NCI-H1105 treated with DMSO at 0.1 percent for 48 hours (cell line): ENCODE measurements at places on chromosomes 2 and 18.

DNA sequence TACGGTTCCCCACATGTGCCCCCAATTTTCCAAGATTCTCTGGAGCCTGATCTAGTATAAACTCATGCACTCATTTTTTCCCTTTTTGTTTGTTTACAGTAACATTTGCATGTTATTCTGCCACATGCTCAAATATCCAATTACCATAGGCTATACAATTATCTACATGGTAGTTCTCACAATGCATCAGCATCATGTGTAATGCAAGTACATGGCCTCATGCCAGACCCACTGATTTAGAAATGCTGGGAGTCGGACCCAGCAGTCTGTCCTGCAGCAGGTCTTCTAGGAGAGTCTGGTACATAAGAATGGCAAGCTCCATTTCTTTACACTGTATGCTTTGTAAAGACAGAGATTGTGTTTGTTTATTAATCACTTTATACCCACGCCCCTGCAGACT lies 107.7 kb downstream of the CBLN2 start:
- peak; percentile 60 for DNase-seq

- no peak for DNase-seq
These were observed 59.2 kb downstream of the GYPC start for GRCh38 chr2:126715111-126715510.

DNA sequence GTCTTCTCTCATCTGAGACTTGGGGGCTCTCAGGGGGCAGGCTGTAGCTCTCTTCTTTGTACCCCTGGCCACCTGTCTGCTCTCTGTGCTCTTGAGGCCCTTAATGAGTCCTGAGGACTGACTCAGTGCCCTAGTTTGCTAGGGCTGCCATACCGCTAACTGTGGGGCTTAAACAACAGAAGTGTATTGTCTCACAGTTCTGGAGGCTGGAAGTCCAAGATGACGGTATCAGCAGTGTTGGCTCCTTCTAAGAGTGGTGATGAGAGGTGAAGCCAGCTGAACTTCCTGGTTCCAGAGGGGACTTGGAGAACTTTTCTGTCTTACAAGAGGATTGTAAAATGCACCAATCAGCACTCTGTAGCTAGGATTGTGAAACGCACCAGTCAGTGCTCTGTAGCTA lies 67.0 kb downstream of the ACOXL start:
- no peak for DNase-seq

DNA sequence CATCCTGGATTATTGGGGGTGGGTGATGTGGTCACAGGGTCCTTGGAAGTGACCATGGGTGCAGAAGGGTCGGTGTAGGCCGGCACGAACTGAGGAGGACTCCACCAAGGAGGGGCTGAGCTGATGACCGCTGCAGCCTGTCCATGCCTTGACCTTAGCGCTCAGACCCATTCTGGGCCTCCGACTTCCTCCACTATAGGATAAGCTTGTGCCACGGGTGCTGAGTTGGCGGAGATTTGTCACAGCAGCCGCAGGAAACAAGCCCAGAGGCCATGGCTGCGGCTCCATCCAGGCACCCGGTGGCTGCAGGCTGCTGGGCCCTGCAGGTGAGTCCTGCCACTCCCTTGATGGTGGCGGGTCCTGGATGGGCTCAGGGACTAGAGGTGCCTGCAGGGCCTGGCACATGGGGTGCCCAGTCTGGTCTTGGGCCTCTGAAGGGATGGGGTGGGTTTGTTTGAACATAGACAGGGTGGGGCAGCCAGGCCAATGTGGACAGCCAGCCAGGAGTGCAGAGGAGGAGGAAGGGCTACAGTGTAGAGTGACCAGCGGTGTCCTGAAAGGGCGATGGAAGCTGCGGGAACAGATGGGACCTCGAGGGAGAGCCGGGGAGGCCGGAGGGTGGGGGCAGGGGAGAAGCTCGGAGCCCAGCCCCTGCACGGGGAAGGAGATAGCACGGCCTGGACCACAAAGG lies 84.8 kb downstream of the SEPTIN10 start:
- no peak for DNase-seq

GRCh38 chr18:70197844-70198243 lies 7.6 kb downstream of the RTTN start:
- DNase-seq: no peak

- DNase-seq: no peak
These were observed 112.0 kb downstream of the EXOC6B start for GRCh38 chr2:72713857-72714256.

DNA sequence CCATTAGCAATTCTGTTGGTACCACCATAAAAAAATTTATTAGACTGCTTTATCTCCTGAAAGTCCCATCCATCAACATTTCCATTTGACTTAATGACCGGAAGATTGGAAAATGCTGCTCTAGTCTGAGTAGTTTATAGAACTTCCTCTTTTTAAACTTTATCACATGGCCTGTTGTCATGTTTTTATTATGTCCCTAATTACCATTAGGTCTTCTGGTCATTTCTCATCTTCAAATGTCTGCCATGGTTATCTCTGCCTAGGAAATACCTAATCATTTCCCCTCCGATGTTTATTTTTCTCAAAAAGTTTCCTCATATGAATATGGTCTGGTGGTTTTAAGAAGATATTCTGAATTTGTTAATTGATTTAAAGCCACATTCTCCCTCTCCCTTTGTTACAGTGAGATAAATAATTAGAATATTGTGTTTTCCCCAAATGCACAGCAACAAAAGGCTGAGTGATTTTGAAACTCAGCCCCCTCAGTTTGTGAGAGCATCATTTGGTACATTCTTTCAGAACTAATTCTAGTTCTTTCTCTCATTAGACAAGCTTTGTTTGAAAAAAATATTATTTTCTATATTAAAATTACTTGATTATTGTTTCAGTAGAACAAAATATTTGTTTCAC lies 317.1 kb upstream of the ST6GAL2 start:
- DNase-seq: no peak

GRCh38 chr2:135840601-135841000 lies 3.6 kb upstream of the LCT start:
- DNase-seq: no peak

DNA sequence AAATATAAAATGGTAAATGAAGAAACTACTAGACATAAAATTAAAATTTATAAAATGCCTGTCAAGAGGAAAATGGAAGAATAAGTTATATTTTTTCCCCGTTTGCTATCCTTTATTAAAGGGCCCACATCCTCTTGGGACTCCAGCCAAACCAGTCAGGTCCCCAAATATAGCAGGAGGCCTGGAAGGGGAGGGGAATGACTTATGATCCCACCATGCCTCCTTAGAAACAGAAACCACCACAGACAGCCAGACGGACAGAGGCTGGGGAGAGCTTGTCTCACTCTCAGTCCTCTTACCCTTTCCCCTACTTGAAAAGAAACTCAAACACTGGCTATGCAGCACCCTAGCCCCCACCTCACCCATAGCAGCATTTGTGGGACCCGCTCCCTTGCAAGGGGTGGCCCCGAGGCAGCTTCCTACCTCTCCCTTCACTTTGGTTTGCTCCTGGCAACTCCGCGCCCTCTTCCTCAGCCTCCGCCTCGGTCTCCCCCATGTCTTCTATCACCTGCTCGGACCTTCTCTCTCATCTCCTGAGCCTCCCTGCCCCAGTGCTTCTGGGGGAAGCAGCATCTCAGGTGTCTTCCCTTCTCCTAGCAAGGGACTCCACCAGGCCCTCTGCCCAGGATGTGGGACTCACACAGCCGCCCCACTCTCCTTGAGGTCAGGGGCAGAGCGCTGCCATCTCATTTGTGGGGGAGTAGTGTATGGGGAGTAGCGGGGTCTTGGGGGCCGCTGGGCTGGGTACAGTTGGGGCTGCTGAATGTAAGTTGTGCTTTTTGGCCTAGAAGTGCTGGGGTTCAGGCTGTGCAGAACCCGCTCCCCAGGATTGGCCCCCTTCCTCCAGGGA lies 37.4 kb upstream of the ANKRD62 start:
- DNase-seq: no peak

DNA sequence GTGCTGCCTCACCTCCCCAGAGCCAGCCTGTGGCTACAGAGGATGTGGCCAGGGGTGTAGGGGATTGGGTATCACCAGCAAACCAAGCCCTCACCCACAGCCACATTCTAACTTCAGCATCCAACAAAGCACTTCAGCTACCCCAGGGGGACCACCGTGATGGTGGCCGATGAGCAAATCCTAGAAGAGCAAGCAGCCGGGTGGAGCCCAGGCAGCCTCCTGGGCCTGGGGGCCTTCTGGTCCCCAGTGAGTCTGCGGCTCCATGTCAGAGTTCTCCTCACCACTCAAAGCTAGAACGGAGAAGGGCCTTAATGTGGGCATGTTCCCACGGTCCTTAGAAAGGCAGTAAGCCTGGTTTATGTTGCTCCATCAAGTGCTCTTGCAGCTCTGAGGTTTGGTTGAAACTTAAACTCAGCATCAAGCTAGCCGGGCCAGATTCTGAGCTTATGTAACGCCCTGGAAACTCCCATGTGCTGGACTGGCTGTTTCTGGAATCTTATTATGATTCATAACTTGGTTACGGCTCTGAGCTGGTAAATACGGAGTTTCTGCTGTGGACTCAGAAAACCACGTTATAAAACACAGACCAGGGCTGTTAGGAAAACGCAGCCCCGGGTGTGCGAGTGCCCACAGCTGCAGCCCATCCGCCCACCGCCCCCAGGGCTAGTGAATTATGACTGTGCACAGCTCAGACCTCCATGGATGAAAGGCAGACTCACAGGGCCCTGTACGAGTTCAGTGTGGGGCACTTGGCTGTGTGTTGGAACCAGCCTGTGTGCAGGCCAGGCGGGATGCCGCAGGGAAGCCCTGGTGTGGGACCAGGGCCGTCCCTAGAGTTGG lies 99.8 kb downstream of the SEPTIN10 start:
- DNase-seq: no peak

- no peak for DNase-seq
These were observed 4.7 kb downstream of the AGAP1 start for GRCh38 chr2:235498541-235498940.

GRCh38 chr2:193929131-193929530 lies 1727.9 kb upstream of the SLC39A10 start:
- DNase-seq: no peak

- DNase-seq: no peak
These were observed 65.3 kb downstream of the WDPCP start for GRCh38 chr2:63522950-63523349.

DNA sequence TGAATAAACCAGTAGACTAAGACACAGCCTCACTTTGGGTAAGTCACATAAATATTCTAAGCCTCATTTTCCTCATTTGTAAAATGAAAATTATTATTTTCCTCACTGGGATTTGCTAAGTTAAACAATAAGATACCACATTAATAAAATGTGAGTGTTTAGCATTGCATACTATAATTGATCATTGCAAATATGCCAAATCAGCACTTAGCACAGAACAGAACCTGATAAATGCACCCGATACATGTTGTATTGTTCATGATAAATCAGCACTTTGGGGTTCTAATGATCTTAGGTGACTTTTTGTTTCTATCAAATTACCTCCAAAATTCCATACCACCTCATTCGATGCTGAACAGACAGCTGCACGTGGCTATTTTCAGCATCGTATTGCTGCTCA lies 50.2 kb upstream of the RAPGEF4 start:
- no peak for DNase-seq

GRCh38 chr2:23053601-23054000 lies 331.4 kb upstream of the KLHL29 start:
- DNase-seq: no peak

DNA sequence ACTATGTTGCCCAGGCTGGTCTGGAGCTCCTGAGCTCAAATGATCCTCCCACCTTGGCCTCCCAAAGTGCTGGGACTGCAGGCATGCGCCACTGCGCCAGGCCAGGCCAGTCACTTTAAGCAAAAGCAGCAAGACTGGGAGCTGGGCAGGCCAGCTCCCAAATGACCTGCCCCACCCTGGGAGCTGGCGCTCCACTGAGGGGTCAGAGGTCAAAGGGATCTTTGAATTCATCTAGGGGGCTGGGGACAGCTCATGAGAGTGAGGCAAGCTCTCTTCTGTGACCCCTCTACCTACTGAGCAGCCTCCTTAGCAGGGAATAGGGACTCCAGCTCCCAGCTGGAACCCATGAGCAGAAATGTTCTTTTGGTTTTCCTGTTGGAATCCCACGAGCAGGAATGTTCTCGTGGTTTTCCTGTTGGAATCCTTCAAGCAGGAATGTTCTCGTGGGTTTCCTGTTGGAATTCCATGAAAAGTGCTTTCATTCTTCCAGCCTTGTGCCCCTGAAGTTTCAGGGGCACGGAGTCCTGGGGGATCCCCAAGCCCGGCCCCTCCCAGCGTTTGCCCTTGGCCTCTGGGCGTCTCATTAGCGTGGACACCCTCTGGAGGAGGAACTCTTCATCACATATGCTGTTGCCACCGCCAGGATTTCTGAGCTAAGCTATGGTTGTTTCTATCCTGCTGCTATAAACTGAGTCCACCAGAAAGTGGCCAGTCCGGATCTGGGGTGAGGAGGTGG lies 162.0 kb upstream of the HAAO start:
- DNase-seq: no peak

DNA sequence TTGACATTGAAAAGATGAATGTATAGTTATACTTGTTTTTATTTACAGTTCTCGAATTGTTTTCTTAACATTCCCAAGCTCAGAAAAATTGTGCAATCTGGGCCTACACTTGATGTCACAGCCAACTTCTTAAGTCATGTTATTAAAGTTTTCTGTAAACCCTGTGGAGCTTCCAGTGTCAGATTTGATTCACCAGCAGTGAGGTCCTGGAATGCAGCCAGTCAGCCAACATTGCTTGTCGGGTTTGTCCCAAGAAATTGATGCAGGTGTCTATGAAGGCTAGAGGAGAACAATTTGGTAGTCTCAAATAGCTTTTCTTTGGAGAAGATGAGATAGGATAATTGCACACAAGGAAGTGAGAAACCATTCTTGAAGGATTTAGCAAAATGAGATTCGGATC lies 732.2 kb downstream of the DPP10 start:
- no peak for DNase-seq
